Subcutaneous adipose tissue (tissue), 4 donors: ENCODE measurements at places on chromosomes 1 and 21. TPM values are rescaled to one million over a fixed set of nuclear protein-coding genes. Genes with fewer than 3 reads are reported as not detected.

FTCD gene
- not detected for total RNA-seq

DPT gene
- 231 TPM for total RNA-seq

HFM1 gene
- total RNA-seq = 0.51 TPM

BARHL2 gene
- not detected for total RNA-seq

C8A gene
- not detected for total RNA-seq

TNNI3K gene
- not detected for total RNA-seq
